ENCODE measurements at places on chromosomes 12 and 14. TPM values are rescaled to one million over a fixed set of nuclear protein-coding genes. Genes with fewer than 3 reads are reported as not detected.

GRCh38 chr12:122403831-122404230 lies 18.6 kb downstream of the CLIP1 start:
- peak overlapping the region; percentile 5 for H3K27ac ChIP-seq
- peaks cover 1% of the 10 kb centered on the region for H3K36me3 ChIP-seq
- peaks cover 13% of the 10 kb centered on the region for H3K4me1 ChIP-seq
- no peak for DNase-seq
- no peak overlapping the region for H3K4me3 ChIP-seq

Gene MMP19
- 7.1 TPM for total RNA-seq

- no peak overlapping the region for H3K27ac ChIP-seq
- no peaks in the 10 kb centered on the region for H3K36me3 ChIP-seq
Observed at GRCh38 chr12:66247741-66248140, 54.6 kb upstream of the HELB start.

- no peak overlapping the region for H3K4me3 ChIP-seq
- DNase-seq = peak; percentile 91
- H3K27ac ChIP-seq = no peak overlapping the region
- H3K4me1 ChIP-seq = peaks cover 3% of the 10 kb centered on the region
- H3K36me3 ChIP-seq = no peaks in the 10 kb centered on the region
- H3K27me3 ChIP-seq = no peaks in the 10 kb centered on the region
Observed at GRCh38 chr14:79842270-79842669, 369.0 kb downstream of the DIO2 start.

Gene NFE2
- 0.17 TPM for total RNA-seq

DNA sequence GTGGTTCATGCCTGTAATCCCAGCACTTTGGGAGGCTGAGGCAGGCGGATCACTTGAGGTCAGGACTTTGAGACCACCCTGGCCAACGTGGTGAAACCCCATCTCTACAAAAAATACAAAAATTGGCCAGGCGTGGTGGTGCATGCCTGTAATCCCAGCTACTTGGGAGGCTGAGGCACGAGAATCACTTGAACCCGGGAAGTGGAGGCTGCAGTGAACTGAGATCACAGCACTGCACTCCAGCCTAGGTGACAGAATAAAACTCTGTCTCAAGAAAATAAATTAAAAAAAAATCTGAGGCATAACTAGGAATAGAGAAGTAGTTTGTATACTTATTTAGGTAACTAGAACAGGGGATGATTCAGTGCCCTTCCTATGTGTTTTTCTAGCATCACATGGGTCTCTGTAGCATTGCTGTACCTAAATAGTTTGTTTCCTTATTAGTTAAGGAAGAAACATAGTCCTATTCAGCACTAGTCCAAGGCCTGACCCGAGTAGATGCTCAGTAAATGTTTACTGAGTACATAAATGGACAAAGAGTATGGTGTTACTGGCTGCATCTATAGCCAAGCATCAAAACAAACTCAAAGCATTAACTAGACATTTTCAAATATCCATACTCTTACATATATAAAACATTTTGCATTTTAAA lies 21.7 kb downstream of the TAOK3 start:
- H3K27ac ChIP-seq = no peak overlapping the region
- H3K4me3 ChIP-seq = no peak overlapping the region
- H3K4me1 ChIP-seq = no peaks in the 10 kb centered on the region
- no peaks in the 10 kb centered on the region for H3K27me3 ChIP-seq
- no peak for DNase-seq

DNA sequence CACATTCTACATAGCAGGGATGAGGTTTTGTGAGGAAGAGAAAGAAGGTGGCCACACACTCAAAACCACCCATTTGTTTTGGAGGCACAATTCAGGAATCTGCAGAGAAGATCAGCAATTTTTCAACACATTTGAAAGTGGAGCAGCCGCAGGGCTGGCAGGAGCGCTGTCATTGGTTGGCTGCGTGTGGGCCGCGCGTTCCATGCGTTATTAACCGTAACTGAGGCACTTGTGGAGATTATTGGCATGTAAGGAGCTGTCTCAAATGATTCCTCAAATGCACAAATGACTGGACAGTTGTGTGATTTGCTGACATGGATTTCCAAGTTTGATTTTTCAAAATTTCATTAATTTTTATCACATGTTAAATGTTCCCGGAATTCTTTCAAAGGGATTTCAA lies 318.5 kb downstream of the TMEM132D start:
- no peaks in the 10 kb centered on the region for H3K36me3 ChIP-seq
- no peak overlapping the region for H3K27ac ChIP-seq
- no peak overlapping the region for H3K4me3 ChIP-seq

GRCh38 chr12:70709022-70709421 lies 71.8 kb upstream of the PTPRB start:
- H3K4me3 ChIP-seq = no peak overlapping the region
- H3K4me1 ChIP-seq = no peaks in the 10 kb centered on the region
- H3K27me3 ChIP-seq = no peaks in the 10 kb centered on the region
